ENCODE measurements at places on chromosomes 5 and 9.

- peak; percentile 78 for DNase-seq
Measured at GRCh38 chr5:135398855-135399793, at the start of gene MACROH2A1. Gene MACROH2A1 (minus strand): TSS chr5:135399231. CDS start chr5:135389093, 10,138 bp downstream.

DNA sequence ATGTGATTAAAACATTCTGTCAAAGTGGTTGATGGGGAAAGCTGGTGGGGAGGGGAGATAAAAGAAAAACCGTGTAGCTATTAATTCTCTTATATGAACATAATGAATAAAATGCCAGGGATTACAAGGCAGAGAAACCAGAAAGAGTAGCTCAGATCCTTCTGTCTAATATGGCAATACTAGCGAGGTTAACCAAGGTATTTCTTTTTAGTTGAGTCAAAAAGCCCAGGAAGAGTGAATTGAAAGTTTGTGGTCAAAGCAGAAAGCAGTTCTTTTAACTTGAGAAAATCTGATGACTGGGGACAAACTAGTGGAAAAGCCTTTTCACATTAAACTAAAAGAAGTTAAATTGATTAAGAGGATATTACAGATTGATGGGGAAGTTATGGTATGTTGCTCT lies 76.0 kb downstream of the ERBIN start:
- no peak for DNase-seq

DNA sequence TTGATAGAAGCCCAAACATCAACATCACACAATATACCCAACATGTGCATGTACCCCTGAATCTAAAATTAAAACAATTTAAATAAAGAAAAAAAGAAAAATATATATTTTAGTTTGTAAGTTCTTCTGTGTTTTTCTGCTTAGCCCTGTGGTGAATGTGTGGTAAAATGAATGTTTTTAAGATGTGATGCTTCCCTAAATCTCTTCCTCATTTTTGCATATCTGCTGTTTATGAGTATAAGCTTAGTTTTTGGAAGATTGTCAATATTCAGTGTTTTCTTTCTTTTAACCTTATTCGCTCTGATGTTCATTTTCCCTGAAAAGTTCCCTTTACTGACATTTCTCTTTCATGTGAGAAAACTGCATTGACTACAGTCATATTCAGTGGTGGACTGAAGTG lies 44.4 kb upstream of the DAB2 start:
- DNase-seq: no peak

DNA sequence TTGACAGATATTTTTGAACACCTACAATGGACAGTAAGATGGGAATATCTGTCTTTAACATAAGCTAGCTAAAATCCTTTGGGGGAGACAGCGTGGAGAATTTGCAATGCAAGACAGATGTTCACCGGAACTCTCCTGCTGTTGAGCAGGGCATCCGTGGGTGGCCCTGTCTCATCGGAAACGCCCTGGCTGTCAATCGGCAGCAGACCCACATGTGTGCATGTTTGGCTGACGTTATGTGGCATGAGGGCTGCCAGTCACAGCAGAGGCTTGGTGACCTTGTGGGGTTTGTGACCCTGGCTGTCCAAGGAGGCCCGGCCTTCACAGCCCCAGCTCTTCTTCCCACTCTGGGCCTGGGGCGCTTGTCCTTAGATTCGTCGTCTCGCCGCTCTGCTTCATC lies 129.7 kb upstream of the OTULINL start:
- DNase-seq: no peak

DNA sequence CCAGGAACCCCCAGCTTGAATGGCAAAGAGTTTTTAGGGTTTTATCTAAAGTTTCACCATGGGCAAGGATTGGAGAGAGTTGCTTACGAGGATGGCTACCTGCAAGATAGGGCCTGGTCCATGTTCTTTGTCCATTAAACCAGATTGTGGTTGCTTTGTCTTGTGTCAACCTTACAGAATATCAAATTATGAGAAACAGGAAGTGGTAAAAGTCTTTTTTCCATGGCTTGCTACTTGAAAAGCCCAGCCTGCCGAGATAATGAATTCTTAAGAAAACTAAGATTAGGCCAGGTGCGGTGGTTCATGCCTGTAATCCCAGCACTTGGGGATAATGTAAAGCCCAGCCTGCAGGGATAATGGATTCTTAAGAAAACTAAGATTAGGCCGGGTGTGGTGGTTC lies 24.4 kb downstream of the ZNF474 start:
- DNase-seq: no peak

DNA sequence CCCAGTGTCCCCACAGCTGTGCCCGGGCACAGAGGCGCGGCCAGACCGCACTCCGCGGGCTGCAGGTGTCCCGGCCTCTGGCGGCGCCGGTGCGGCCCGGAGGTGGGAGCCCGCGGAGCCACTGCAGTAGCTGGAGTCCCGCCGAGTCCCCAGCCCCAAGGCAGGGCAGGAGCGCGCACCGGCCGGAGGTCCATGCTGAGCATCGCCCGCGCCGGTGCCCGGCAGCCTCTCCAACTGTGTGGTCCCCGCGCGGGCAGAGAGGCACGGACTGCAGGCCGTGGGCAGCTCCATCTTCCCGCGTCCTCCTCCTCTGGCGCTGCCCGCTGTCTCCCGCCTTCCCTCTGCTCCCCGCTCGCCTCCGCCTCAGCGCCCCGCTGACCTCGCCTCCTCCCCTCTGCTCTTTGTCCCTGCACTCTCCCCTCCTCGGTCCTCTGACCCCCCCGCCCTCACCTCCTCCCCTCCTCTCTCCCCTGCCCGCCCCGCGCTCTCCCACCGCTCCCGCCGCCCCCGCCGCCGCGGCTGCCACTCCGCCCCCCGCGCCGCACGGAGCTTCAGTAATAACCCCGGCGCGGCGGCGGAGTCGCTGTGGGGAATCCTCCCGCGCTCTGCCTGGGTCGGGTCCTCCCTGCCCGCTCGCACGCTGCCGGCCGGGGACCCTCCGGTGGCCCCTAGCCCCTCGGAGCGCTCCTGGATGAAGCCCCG lies at the start of gene ADAMTS16:
ADAMTS16 (plus strand) TSS at position 554 of the 702 bp plus-strand sequence; CDS start at position 692, 138 bp downstream.
- DNase-seq: no peak

Data from naive thymus-derived CD4-positive, alpha-beta T cell (primary cell).